ENCODE measurements at places on chromosomes 5 and 9.
A peak's percentile ranks its signal among the peaks of the same experiment; 100 is the strongest.

DNA sequence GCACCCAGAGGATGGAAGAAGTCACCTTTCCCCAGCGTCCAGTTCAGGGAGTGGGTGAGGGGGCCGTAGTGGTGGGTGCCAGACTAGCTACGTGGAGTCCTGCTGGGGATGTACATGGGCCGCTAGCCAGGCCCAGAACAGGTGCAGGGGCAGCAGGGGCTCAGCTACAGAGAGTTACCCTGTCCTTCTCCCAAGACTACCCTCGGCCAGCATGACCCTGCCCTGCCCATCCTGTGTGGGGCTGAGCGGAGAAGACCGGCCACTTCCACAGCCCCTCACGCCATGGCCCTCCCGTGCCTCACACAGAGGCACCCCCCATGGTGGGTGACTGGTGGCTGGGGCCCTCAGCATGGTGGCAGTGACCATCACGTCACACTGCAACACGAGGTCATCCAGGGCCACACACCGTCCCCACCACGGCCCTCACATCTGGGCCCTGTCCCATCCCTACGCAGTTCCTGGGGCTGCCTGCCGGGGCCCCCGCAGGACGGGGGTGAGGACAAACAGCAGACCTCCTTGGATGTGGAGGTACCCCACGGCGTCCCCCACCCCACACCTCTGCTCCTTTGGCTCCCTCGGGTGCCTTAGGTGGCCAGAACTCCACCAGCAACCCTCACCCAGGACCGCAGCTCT, 977 bp upstream of the DPP7 start:
- no peak for DNase-seq

DNA sequence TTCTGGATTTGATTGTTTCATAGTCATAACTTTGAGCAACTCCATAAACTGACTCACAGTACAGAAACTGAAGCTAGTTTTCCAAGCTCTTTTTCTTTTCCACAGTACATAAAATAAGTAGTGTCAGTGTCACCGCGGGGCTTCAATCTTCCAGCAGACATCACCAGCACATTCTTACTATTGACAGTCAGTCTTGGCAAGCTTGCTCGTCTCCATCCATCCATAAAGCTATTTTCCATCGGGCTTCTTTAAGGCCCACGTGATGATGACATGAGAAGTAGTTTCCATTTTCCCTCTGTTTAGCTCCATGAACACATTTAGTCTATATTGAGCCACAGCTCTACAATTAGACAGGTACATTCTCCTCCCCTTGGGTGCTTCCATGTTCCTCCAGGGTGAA, 443.4 kb downstream of the KDM4C start:
- DNase-seq = no peak

GRCh38 chr9:27977931-27978330, 404.6 kb upstream of the C9orf72 start:
- no peak for DNase-seq

- no peak for DNase-seq
Observed at GRCh38 chr9:115209601-115210306, 91.8 kb upstream of the TNC start.

- DNase-seq = no peak
Observed at GRCh38 chr5:59678943-59679342, 214.6 kb downstream of the PDE4D start.

DNA sequence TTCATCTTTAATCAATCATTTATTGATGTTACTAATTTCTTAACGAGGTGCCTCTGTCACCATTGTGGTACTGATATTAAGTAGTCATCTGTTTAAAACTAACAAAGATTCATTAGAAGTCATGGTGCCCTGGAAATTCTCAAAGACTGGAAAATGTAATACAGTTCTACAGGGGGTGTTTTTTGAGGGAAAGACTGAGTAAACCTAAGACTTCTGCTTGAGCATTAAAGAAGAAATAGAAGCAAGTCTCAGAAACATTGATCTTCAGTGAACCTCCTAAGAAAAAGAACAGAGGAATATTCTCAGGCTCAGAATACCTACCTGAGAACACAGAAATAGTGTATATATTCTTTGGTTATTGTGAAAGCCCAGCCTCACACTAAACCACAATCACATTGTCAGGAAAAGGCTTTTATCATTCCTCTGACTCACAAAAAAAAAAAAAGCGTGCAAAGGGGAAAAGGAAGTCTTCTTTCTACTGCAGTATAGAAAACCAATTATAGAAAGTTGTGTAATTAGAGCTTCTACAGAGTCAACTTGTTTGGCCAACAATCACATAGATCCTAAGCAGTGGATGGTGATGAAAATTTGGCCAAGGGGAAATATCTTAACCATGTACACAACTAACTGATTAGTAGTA, 60.8 kb downstream of the HINT1 start:
- no peak for DNase-seq

- DNase-seq = no peak
Observed at GRCh38 chr5:66246608-66247007, 102.5 kb downstream of the SREK1 start.

DNA sequence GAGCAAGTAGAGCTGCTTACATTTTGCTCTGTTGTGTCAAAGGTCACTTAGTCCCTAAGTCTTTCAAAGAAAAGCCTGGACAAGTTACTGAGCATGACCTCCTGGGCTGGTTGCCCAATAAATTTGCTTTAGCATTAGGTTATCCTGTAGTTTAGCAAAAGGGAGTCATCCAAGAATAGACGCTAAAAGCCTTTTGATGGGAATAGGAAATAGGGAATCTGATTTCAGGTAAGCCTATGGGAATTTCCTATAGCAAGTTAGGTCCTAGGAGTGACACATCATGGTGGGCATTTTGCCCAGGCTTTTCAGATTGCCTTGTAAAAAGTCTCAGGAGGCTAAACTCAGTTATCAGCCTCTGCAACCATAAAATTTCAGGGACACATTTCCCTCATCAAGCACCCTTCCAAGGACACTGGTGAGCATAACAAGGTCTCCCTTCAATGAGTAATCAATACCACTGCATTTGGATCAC, 67.6 kb upstream of the RANBP3L start:
- DNase-seq = no peak

DNA sequence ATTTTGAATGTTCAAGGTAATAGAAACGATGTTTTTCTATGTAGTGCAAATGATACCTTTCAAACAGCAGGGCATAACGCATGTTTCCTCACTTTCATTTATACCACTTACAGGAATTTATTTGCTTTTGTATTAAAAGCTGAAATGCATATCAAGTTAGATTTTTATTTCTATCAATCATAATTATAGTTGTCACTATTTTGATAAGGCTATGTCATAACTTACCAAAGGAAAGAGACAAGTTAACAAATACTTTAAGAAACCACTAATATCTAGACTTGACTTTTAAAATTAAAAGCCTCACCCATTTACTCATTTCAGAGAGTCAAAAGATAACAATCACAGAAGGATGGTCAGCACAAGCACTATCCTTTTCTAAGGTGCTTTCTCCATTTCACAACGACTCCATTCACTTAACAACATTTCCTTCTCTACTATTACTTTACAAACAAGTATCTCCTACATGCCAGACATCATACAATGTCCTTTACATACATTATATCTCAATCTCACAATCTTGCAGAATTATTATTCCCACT, 12.6 kb downstream of the ERP44 start:
- no peak for DNase-seq

DNA sequence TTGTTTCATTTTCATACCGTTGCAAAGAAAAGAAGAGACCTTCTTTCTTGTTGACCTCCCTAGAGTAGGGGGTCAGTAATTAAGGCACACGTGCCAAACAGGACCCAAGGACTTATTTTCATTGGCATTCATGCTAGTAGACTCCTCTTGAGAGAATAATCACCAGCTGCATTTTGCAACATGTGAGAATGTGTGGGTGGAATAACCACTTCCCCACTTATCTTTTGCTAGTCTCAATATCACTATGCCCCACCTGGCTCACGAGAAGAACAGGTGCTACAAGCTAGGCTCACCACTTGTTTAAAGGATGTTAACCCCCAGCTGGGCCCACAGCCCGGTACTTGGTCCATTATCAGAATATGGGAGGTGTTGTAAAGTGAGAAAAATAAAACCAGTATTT, 460.7 kb upstream of the MEF2C start:
- DNase-seq = peak; percentile 98

DNA sequence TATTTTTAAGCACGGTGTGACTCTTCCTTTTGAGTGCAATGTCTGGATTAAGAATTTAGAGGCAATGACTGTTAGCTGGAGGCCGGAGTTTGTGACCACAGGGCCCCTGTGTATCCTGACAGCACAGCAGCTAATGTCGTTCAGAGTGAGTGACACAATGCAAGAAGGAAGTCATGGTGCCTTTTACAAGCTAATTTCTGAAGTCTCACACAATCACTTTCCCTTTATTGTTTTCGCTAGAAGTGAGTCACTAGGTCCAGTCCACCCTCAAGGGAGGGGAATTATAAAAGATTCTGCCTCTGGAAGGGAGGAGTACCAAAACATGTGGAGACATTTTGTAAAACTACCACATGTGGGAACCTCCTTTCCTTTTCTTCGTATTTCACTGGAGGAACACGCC, 185.5 kb upstream of the FGF10 start:
- no peak for DNase-seq

DNA sequence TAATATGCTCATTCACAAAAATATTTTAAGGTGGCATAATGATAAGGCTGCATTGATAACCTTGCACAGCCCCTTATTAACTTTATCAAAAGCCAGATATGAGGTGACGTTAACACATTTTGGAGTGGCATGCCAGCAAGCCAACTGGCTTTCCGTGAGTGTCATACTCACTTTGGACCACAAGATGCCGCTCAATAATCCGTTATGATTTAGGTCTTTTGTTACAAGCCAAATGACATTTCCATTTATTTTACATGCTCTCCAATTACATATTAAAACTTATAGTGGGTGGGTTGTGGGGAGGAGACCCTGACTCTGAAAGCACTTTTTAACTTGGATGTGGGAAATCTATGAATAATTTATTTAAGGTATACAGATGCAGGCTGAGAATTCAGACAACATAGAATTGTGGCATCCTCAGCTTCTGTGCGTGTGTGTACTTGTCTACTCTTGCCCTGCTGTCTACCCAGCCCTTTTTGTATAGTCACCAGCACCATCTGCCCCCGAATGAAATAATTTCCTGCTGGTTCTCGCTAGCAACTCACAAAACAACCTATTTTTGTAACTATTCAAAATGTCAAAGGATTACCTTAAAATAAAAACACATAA, 305.1 kb downstream of the PSAT1 start:
- DNase-seq = peak; percentile 4

- no peak for DNase-seq
Observed at GRCh38 chr5:5069851-5070250, 70.3 kb upstream of the ADAMTS16 start.

- DNase-seq = no peak
Observed at GRCh38 chr5:41793141-41793770, 77.0 kb downstream of the OXCT1 start.

DNA sequence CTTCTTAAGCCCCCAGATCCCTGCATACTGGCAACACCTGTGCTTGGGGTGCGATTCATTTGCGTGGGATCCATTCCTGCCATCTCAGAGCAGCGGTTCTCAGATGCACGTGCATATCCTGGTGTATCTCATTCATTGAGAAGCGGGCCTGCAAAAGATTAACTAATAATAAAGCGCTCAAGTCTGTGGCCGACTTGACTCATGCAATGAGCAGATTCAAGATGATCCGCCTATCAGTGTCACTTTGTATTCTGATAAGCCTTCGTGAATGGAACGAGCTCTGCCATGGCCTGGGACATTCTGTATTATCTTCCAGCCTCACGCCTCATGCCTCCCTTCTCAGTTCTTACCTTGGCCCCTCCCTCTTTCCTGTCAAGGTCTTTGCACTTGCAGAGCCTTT, 22.3 kb downstream of the C1QTNF2 start:
- DNase-seq = no peak

DNA sequence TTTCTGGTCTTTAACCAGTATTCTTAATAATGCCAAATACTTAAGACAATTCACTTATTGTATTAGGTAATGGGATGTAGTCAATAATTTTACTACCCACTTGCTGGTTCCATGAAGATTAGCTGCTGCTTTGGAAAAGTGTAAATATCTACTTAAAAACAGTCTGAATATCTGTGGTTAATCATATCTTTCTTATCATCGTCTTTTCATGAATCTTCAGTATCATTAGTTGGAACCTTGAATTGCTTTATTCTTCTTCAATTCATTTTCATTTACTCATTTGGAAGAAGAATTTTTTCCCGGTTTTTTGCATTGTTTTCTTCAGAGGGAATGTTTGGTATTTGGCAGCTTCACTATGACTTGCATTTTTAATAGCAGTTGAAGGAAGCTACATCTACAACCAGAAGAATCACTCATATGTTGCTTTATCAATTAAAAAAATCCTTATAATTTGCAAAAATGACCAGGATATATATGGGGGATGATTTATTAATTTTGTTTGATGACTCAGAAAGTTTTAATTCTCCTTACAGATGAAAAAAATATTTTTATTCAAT, 1398.3 kb upstream of the CDH6 start:
- DNase-seq = no peak

DNA sequence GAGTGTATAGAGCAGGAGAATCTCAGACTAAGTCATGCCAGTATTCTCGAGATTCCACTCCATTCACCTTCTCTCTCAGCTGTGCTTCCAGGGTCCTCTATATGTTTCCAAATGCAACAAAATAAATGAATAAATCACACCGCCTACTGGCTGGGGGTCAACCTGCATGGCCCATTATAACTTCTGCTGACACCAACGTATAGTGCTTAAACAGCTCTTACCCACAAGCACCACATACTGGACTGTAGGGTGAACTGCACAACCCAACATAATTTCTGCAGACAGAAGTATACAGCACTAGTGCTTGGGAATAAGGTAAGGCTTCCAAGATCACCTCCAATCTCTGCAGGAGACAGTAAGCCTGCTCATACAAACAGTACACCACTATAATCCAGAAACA, 33.1 kb upstream of the HTR4 start:
- DNase-seq = peak; percentile 4

All from GM12864 (cell line).